ENCODE measurements at places on chromosomes 5 and 9. TPM values are rescaled to one million over a fixed set of nuclear protein-coding genes. Genes with fewer than 3 reads are reported as not detected.

DNA sequence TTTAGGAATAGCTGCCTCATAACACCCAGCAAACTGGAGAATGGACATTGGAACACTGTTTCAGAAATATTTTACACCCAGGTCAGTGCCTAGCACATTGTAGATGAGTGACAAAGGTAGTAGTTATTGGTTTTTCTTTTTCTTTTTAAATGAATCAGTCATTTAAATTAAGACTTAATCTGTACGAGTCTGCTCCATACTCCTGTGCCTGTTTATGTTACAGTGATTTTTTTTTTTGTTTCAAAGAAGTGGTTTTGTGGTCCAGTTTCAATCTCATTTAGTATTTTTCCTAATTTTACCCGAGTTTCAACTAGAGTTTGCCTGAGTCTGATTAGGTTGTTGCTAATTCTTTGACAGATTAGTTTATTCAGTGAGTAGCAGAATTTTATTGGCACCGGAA is 16.2 kb downstream of the LMNB1 start:
- DNase-seq, result no peak

DNA sequence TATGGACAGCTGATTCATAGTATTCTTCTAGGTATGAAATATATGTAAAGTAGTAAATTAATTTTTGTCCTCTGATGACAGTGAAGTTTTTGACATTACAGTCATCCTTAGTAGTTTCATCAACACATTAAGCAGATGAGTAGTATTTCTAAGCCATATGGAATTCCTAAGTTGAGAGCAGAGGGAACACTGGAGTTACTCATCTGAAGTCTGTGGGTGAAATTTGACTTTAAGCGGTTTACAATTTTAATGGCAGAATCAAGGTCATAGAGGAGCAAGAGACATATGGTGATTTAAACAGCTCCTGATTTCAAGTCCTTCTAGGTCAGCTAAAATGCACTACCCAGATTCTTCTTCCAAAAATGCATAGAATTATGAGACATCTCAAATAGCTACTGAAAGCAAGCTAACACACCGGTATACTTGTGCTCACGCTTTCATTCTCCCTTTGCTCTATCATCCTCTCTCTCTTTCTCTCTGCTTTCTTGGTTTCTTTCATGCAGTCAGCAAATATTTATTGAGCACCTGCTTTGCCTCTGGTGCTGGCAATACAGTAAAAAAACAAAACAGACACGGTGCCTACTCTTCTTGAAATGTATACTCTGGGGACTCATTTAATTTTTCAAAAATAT is 235.9 kb downstream of the FER start:
- DNase-seq, result no peak

- no peak for DNase-seq
Observed at GRCh38 chr5:11791792-11792191, 112.5 kb downstream of the CTNND2 start.

Gene OR1N1
- not detected for polyA plus RNA-seq

GRCh38 chr5:178394074-178394473 is 161.5 kb upstream of the PHYKPL start:
- no peak for DNase-seq

Gene IFNA21
- not detected for polyA plus RNA-seq

- no peak for DNase-seq
Observed at GRCh38 chr5:78511121-78511906, 137.3 kb downstream of the LHFPL2 start.

GRCh38 chr5:54834121-54834842 is 151.1 kb downstream of the ESM1 start:
- DNase-seq, result no peak

DNA sequence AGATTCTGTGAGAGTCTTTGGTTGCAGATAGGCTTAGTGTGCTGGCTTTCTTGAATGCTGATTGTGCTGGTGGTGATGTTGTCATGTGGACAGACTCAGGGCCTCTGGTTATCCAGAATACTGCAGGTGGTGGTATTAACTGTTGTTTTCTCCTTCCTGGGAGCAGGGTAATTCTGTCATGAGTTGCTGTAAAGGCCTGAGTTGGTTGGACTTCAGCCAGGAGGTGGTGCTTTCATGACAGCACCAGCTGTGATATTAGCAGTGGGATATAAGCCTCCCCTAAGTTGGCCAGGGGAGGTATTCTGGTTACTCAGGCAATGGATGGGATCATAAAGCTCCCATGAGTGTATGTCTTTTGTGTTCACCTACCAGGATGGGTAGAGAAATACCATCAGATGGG is 16.4 kb upstream of the RNF180 start:
- DNase-seq, result no peak

Gene GOLM1
- 175 TPM for polyA plus RNA-seq

DNA sequence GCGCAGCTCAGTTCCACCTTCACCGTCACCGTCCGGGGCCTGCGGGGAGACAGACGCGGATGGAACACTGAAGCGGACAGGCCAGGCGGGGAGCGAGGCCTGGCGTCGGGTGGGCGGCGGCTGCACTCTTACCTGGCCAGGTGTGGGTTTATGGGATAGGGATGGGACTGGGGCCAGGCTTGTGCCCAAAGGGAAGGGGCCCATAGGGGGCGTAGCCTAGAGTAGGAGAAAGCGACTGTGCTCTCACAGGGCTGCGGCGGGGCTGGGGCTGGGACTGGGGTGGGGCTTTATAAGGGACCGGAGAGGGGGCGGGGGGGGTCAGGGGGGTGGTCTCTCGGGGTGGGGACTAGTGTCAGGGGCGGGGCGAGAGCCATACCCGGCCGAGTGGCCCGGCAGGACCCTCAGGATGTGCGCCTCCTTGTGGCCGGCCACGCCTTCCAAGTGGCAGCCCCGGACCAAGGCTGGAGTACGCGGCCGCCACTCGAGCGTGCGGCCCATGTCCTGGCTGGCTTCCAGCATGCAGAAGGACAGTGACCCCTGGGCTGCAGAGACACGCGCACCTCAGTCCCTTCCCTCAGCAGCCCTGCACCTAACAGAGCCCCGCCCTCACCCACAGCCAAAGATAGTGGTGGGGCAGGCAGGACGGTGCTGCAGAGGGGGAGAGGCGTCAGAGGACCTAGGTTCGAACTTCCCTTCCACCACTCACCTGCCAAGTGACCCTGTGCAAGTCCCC is 22.8 kb downstream of the FPGS start:
- no peak for DNase-seq
